Panc1 (cell line): ENCODE measurements at places on chromosomes 11 and 22.

- H3K4me3 ChIP-seq, result no peak overlapping the region
- H3K36me3 ChIP-seq, result no peaks in the 10 kb centered on the region
- H3K4me1 ChIP-seq, result no peaks in the 10 kb centered on the region
- no peak overlapping the region for H3K27ac ChIP-seq
- H3K27me3 ChIP-seq, result peaks cover 23% of the 10 kb centered on the region
- no peak for DNase-seq
Observed at GRCh38 chr11:19380375-19380774, 139.6 kb upstream of the E2F8 start.

DNA sequence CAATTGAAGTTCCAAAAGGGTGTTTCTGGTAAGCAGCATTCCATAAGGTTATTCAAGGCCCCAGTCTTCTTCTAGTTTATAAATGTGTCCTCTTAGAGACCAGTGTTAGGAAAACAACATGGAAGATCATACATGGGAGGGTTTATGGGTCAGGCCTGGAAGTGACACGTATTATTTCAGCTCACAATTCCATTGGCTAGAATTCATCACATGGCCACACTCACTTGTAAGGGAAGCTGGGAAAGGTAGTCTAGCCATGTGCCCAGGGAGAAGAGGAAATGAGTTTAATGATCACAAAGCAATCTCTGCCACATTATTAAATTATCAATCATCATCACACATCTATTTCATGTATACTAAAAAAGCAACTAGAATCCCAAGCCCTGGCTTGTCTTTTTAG is 181.7 kb upstream of the TBCEL start:
- peaks cover 3% of the 10 kb centered on the region; the same call in 1 of the 2 replicates for H3K27me3 ChIP-seq
- H3K4me1 ChIP-seq, result no peaks in the 10 kb centered on the region
- no peak for DNase-seq
- H3K4me3 ChIP-seq, result no peak overlapping the region
- no peaks in the 10 kb centered on the region for H3K36me3 ChIP-seq
- no peak overlapping the region for H3K27ac ChIP-seq

- no peak overlapping the region for H3K4me3 ChIP-seq
- H3K27ac ChIP-seq, result no peak overlapping the region
- DNase-seq, result no peak
- no peaks in the 10 kb centered on the region for H3K36me3 ChIP-seq
Observed at GRCh38 chr11:17185938-17186337, 21.8 kb downstream of the PIK3C2A start.

DNA sequence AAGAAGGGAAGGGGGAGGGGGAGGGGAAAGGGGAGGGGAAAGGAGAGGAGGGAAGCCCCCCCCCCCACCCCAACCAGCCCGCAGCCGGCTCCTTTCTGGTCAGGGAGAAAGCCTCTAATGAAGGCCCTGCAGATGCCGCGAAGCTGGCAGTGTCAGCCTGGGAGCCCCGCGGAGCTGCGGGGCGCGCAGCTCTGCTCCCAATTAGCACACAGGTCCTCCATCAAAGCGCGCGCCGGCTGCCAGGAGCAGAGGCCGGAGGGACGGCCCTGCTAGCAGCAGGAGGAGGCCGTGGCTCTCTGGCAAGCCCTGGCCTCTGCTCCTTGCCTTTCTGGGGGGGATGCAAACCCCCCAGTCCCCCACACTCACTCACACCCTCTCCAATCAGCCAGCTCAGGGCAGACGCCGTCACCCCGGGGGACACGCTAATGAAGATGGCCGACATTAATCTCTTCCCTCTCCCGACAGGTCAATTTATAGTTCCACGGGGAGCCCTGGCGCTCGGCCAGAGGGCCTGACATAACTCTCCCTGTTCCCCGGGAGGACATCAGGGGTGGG is 70.5 kb upstream of the TCF20 start:
- no peak for DNase-seq
- no peaks in the 10 kb centered on the region for H3K27me3 ChIP-seq
- H3K4me1 ChIP-seq, result peaks cover 20% of the 10 kb centered on the region
- no peaks in the 10 kb centered on the region for H3K36me3 ChIP-seq
- no peak overlapping the region for H3K27ac ChIP-seq

DNA sequence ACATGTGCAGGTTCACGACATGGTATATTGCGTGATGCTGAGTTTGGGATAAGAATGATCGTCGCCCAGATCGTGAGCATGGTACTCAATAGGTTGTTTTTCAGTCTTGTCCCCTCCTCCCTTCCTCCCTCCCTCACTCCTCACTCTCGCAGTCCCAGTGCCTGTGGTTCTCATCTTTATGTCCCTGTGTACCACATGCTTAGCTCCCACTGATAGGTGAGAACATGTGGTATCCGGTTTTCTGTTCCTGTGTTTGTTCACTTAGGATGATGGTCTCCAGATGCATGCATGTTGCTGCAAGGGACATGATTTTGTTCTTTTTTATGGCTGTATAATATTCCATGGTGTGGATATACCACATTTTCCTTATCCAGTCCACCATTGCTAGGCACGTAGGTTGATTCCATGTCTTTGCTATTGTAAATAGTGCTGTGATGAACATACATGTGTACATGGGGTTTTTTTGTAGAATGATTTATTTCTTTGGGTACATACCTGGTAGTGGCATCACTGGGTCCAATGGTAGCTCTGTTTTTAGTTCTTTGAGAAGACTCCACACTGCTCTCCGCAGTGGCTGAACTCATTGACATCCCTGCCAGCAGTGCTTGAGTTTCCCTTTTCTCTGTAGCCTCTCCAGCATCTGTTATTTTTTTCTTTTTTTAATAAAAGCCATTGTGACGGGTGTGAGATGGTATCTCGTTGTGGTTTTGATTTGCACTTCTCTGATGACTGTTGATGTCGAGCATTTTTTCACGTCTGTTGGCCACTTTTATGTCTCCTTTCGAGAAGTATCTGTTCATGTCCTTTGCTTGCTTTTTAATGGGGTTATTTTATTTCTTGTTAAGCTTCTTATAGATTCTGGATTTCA is 16.4 kb downstream of the ZBED4 start:
- no peaks in the 10 kb centered on the region for H3K27me3 ChIP-seq
- H3K4me1 ChIP-seq, result no peaks in the 10 kb centered on the region
- H3K27ac ChIP-seq, result no peak overlapping the region

GRCh38 chr11:33222052-33222750 is 35.0 kb upstream of the HIPK3 start:
- no peaks in the 10 kb centered on the region for H3K36me3 ChIP-seq
- no peaks in the 10 kb centered on the region for H3K27me3 ChIP-seq
- H3K4me3 ChIP-seq, result no peak overlapping the region
- no peak overlapping the region for H3K27ac ChIP-seq
- H3K4me1 ChIP-seq, result no peaks in the 10 kb centered on the region

DNA sequence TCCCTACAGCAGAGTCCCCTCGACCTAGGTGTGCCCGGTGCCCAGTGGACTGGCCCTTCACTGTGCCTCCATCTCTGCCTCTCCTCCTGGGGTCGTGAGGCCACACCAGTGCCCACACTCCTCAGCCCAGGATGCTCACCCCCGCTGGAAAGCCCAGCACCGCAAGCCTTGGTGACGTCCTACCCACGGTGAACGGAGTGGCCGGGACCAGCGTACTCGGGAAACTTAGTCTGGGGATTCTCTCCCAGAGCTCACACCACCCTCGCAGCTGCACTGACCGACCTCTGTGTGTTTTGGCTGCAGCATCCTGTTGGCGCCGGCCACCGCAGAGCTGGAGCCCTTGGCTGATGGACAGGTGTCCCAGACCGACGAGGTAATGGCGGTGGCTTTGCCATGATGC is 35.5 kb upstream of the KRTAP5-7 start:
- H3K4me3 ChIP-seq, result no peak overlapping the region
- peaks cover 10% of the 10 kb centered on the region; the same call in 1 of the 2 replicates for H3K4me1 ChIP-seq
- no peak overlapping the region for H3K27ac ChIP-seq
- H3K27me3 ChIP-seq, result no peaks in the 10 kb centered on the region

DNA sequence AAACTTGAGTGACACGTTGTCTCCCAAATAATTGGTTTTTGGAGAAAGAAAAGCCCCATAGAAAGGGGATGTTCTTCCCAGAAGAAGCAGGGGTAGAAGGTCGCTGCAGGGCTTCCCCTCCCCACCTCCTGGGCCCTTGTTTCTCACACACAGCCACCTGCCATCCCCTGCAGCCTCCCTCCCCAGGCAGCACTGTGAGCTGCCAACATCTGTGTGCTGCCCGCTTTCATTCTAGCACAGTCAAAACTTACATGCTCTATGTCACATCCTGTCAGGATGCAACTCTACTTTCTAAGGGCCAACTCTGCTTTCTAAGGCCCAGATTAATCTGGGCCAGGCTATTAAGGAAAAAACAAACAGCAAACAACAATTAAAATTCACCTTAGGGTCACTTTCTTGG is 309.4 kb upstream of the ZC3H12C start:
- no peaks in the 10 kb centered on the region for H3K27me3 ChIP-seq
- H3K4me1 ChIP-seq, result no peaks in the 10 kb centered on the region
- no peak for DNase-seq
- no peak overlapping the region for H3K4me3 ChIP-seq

GRCh38 chr11:4891996-4892640 is 10.4 kb downstream of the OR51T1 start:
- H3K27me3 ChIP-seq, result no peaks in the 10 kb centered on the region
- no peaks in the 10 kb centered on the region for H3K4me1 ChIP-seq
- H3K36me3 ChIP-seq, result no peaks in the 10 kb centered on the region

DNA sequence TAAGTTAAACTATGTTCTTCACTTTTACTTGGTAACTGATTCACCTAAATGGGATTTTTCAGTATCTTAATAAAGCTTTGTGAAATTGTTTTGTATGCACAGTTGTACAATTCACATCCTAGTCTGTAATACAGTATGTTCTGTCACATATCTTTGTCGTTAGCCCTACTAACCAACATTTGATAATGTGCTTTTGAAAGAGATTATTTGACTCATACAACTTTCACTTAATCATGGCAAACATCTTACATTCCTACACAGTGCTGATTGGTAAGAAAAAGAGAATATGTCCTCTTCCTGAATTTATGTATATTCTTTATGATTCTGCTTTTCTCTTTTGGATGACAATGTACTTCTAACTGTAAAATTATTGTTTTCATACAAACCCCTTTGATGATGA is 234.5 kb downstream of the METTL15 start:
- H3K36me3 ChIP-seq, result no peaks in the 10 kb centered on the region
- no peak for DNase-seq
- H3K27ac ChIP-seq, result no peak overlapping the region
- H3K27me3 ChIP-seq, result no peaks in the 10 kb centered on the region

GRCh38 chr22:37195921-37196320 is 7.9 kb upstream of the C1QTNF6 start:
- H3K4me3 ChIP-seq, result no peak overlapping the region
- peaks cover 62% of the 10 kb centered on the region for H3K4me1 ChIP-seq
- DNase-seq, result no peak
- H3K27me3 ChIP-seq, result no peaks in the 10 kb centered on the region
- no peaks in the 10 kb centered on the region for H3K36me3 ChIP-seq

- no peaks in the 10 kb centered on the region for H3K27me3 ChIP-seq
- H3K27ac ChIP-seq, result no peak overlapping the region
- no peaks in the 10 kb centered on the region for H3K4me1 ChIP-seq
- no peaks in the 10 kb centered on the region for H3K36me3 ChIP-seq
- no peak for DNase-seq
Observed at GRCh38 chr11:86438685-86439084, 64.0 kb downstream of the CCDC81 start.

DNA sequence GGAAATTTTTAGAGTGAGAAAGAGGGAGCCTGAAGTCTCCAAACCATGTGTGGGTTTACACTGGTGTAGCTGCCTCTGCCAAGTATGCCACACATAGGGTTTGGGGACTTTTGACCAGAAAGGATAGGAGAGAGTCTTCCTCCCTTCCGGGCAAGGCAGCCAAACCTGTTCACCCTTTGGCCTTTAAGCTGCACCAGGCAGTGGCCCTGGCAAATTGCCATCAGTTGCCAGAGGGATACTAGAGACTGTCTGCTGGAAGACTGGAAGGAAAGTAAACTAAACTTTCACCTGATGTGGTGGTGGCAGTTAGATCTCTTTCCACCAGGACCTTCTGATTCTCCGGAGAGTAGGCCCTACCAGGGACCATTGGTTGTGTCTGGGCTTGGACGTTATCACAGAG is 1263.2 kb downstream of the FAM181B start:
- DNase-seq, result no peak
- H3K36me3 ChIP-seq, result no peaks in the 10 kb centered on the region
- H3K27ac ChIP-seq, result no peak overlapping the region
- no peaks in the 10 kb centered on the region for H3K27me3 ChIP-seq
- no peak overlapping the region for H3K4me3 ChIP-seq
- H3K4me1 ChIP-seq, result no peaks in the 10 kb centered on the region

- H3K36me3 ChIP-seq, result no peaks in the 10 kb centered on the region
- no peak for DNase-seq
- peak overlapping the region; percentile 72 for H3K4me3 ChIP-seq
- peaks cover 51% of the 10 kb centered on the region for H3K4me1 ChIP-seq
Observed at GRCh38 chr11:129278586-129279319, 86.6 kb upstream of the ARHGAP32 start.

- H3K27ac ChIP-seq, result no peak overlapping the region
- DNase-seq, result no peak
- H3K4me1 ChIP-seq, result no peaks in the 10 kb centered on the region
Observed at GRCh38 chr11:22221143-22221542, 28.3 kb downstream of the ANO5 start.

DNA sequence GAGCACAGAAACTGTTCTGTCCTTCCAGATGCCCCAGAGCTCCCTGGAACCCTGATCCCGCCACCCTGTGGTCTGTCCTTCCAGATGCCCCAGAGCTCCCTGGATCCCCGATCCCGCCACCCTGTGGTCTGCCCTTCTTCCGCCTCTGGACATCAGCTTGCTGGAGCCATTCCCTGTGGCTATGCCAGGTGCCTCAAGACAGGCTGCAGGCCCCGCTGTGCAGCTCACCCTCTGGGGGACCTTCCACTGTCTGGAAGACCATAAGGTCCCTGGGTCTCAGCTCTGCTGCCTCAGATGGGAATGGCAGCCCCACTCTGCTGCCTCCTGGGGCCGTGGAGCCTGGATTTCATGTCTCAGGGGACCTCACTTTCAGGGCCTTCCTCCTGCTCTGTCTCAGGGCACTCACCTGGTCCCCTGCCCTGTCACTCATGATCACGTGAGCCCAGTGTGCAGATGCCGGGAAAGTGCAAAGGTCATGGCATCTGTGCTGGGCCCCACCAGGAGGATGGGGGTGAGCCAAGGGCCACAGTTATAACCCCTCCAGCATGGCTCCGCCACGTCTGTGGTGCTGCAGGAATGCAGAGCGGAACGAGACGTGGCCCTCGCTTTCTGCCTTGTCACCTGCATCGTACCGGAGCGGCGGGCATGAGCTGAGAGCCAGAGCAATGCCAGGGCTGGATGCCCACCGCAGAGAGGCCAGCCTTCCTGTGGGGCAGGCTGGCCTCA is 1520.7 kb downstream of the BRD1 start:
- H3K27ac ChIP-seq, result no peak overlapping the region
- no peak for DNase-seq

GRCh38 chr22:25092119-25092518 is 107.5 kb upstream of the CRYBB3 start:
- H3K36me3 ChIP-seq, result no peaks in the 10 kb centered on the region
- H3K27ac ChIP-seq, result no peak overlapping the region
- H3K4me3 ChIP-seq, result no peak overlapping the region
- H3K4me1 ChIP-seq, result no peaks in the 10 kb centered on the region
- DNase-seq, result no peak
